MM.1S (cell line): ENCODE measurements at places on chromosomes 16 and 17.

- no peak for DNase-seq
These were observed 94.2 kb downstream of the ARHGAP44 start for GRCh38 chr17:12883472-12883871.

- DNase-seq = no peak
These were observed 83.2 kb upstream of the HNF1B start for GRCh38 chr17:37827905-37828650.

DNA sequence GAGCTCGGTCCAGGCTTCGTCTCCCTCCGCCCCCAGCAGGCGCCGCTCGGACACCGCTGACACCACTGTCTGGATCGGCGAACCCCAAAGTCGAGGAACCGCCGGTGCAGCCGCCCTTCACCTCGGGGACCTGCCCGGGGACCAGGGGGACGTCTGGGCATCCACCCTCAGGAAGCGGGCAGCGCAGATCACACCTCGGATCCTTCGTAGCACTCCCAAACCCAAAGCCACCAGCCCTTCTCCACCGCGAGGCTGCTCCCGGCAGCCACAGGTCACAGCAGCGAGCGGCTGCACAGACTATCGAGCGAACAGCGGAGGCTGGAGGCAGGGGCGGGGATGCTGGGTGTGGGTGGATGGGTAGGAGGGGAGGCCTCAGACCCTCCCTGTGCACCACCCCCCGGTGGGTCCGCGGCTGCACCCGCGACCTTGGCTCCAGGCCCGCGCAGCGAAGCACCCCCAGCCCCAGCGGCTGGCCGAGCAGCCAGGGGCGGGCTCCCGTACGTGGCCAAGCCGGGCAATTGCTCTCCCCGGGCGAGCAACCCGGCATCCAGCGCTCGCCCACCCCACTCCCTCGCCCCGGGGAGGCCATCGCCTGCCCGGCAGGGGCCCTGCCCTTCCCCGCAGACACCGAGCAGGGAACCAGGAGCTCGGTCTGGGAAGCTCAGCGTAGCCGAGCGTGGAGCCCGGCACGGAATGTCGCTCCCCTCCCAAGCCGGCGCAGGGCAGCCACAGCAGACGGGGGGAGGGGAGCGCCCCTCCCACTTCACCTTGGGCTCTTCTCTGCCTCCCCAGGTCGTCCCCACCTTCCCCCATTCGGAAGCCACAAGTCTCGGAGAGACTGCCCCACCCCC, 1.0 kb downstream of the SDK2 start:
- no peak for DNase-seq

DNA sequence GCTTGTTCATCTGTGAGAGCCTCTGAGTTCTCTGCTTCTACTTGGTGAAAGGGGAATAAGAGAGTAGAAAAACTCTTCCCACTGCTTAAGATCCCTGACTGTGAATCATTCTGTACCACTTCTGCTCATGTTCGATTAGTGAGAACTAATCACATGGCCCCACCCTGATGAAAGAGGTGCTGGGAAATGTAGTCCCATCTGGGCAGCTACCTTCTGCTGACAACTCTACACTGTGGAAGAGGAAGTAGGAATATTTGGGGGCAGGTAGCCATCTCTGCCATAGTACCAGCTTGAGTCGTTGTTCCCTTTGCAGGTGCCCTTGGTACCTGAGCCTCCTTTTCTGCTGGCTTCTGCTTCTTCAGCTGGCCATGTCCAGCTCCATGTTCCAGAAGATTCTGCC, 29.9 kb downstream of the NKD1 start:
- DNase-seq = no peak

DNA sequence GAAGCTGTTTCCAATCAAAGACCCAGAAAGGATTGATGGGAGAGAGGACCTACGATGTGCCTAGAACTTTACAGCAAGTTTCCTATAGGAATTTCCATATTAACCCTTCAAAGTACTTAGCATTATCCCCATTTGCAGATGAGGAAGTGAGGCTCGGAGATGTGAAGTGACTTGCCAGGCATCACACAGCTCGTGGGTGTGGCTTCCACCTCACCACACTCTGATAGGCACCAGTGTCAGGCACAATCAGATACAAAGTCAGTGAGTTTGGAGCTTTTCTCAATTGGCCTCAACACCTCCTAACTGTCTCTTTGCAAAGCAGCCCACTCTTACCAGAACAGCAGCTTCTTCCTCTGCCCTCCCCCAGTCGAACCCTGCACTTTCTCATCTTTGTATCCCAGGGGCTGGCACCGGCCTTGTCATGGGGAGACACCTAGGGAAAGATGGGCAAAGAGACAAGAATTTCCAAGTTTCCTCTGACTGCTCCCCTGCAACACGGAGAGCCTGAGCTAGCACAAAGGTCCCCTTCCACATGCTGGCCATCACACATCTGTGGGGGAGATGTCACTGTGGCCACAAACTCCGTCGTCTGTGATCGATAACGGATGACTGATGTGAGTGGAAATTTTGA, 37.4 kb upstream of the CCL1 start:
- DNase-seq = no peak

DNA sequence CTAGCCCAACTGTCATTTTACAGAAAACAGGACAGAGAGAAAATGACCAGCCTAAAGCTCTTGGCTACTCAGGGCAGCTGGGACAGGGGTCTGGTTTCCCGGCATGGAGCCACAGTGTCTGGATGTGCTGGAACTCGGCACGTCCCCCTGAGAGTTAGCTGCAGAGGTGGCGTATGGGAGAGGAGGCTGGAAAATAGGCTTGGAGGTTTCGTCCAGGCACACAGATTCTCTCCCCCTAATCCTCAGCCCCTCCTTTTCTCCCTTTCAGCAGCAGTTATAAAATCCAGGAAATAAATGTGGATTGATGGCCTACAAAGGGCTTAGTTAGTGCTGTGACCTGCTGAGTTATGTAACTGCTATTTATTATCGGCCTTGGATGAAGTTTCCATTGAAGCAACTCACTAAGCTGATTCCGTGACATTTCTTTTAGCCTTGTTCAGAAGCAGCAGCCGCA, 89.5 kb upstream of the TOB1 start:
- DNase-seq = no peak

- no peak for DNase-seq
These were observed 736 bp downstream of the APPBP2 start for GRCh38 chr17:60525328-60525684.

DNA sequence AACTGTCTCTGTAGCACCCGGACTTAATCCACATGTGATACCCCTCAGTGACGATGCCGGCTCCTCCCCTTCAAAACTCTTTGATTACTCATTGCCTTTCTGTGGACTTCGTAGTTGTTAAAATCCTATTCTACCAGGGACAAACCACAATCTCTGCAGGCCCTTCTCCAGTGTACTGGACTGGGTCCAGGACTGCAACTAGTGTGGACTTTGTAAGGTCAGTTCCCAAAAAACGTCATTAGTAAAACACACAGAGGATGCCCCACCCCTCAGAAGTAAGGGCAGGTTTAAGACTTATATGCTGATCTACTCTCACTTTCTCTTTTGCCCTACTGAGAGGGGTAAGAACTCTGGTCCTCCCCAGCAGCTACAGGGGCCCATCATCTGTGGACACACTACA, 10.5 kb upstream of the NUDT7 start:
- DNase-seq = no peak

DNA sequence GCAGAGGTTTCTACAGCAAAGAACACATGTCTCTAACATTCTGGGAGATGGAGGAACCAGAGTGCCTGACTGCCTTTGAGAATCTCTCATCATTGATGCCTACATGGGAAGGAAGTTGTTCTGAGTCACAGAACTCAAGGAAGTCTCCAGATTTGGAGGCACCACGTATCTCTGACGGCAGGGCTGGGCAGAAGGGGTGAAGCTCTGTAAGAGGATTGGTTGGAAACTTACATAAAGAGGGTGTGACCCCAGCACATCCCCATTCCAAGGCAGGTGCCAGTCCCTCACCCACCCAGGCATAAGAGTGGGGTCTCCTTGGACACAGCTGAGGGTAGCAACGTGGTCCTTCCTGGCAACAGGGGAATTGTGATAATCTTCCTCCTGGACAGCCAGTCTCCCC, 17.4 kb downstream of the TNFRSF13B start:
- no peak for DNase-seq

DNA sequence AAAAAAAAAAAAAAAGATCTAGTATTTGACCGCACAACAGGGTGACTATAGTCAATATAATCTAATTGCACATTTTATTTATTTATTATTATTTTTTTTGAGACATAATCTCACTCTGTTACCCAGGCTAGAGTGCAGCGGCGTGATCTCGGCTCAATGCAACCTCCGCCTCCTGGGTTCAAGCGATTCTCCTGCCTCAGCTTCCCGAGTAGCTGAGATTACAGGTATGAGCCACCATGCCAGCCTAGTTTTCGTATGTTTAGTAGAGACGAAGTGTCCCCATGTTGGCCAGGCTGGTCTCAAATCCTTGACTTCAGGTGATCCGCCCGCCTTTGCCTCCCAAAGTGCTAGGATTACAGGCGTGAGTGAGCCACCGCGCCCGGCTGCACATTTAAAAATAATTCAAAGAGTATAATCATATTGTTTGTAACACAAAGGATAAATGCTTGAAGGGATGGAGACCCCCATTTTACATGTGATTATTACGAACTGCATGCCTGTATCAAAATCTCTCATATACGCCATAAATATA, 794 bp downstream of the ANKS3 start:
- DNase-seq = no peak

DNA sequence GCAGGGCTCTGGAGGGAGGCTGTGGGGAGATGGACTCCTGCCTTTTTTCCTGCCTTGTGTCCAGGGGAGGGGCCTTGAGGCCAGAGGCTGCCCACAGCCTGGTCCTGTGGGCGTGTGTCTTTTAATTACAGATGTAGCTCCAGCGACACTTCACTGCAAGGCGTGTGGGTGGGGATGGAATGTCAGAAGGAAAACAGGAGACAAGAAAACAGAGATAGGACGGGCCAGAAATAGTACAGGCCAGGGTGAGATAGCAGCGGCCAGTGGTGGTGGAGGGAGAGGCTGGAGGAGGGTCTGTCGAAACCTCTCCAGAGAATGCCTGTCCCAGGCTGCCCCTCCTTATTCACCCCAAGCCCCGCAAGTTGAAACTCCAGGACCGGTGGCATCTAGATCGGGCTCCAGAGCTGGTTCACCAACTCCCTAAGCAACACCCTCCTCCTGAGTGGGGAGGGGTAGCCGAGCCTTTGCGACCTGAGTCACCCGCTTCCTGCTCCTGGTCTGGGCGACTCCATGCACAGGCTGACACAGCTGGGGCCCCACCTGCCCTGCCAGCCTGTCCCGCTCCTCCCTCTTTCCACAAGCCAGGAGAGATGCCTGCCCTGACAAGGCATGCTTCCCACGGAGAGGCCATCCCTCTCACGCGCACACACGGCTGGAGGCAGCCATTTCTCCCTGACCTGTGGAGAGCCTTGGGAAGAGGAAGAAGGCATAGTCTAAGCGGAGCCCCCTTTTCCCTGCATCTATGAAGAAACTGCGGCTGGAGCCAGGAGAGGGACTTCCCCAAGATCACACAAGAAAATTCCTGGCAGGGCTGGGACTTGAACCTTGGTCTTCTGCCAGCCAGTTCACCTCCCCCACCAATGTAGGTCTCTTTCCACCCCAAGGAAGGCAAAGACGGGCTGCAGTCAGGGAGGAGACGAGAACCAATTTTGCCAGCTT, 6.6 kb upstream of the JUP start:
- DNase-seq = no peak
